ENCODE measurements at places on chromosomes 5 and 9. TPM values are rescaled to one million over a fixed set of nuclear protein-coding genes. Genes with fewer than 3 reads are reported as not detected.

DNA sequence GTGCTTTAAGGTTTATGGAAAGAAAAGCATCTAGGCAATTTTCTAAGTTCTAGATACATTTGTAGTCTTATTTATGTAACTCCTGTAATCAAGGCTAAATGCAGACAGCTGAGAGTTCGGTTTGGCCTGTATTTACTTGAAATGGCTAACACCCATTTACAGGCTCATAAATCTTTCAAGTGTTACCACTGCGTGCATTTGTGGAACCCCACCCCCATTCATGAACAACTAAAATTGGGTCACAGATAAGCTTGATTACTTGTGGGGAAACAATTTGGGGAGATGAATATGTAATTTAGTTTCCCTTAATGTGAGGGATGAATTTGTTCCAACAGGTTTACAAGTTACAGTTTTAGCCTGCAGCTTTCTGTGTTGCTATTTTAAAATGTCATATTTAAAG lies 360.6 kb downstream of the ARRDC3 start:
- no peak for DNase-seq

GRCh38 chr5:138445547-138446271 lies 6.9 kb downstream of the REEP2 start:
- no peak for DNase-seq

DNA sequence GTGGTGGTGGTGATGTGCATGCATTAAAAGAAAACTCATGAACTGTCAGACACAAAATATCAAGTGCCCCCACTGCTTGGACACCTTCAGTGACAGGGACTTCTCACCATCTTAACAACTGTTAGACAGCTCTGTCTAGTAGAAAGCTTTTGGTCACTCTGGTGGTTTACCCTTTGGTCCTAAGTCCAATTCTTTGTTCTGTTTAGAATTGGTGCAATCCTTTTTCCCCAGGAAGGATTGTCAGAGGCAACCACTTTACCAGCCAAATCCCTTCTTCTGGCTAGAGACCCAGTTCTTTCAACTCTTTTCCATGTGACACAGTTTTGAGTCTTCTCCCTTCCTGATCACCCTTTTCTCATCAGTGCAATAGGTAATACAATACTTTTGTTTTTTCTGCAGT lies 140.2 kb downstream of the SEC61B start:
- no peak for DNase-seq

The SLC34A1 gene
- not detected for polyA plus RNA-seq

- no peak for DNase-seq
Observed at GRCh38 chr5:109844148-109844547, 154.4 kb downstream of the MAN2A1 start.

DNA sequence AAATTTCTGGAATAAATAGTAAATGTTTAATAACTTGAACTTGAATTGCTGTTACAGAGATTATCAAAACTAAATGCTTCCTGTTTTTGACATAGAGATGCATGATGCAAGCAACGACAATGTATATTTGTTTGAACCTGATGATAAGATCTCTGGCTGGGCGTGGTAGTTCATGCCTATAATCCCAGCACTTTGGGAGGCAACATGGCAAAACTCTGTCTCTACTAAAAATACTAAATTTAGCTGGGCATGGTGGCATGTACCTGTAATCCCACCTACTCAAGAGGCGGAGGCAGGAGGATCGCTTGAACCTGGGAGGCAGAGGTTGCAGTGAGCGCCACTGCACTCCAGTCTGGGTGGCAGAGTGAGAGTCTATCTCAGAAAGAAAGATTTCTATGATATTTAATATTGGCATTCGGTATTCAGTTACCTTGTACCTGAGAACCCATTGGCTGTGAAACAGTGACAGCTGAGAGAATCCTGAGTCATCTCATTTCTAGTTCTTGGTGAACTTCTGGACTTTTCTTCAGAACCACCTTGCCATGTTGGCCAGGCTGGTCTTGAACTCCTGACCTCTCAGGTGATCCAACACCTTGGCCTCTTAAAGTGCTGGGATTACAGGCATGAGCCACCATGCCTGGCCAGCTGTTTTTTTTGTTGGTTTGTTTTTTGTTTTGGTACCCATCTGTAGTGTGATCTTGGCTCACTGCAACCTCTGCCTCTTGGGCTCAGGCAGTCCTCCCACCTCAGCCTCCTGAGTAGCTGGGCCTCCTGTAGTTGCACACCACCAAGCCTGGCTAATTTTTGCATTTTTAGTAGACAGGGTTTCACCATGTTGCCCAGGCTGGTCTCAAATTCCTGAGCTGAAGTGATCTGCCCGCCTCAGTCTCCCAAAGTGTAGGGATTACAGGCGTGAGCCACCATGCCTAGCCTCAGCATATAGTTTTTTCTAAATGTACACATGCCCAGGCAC lies 10.0 kb upstream of the FGF18 start:
- DNase-seq = no peak

DNA sequence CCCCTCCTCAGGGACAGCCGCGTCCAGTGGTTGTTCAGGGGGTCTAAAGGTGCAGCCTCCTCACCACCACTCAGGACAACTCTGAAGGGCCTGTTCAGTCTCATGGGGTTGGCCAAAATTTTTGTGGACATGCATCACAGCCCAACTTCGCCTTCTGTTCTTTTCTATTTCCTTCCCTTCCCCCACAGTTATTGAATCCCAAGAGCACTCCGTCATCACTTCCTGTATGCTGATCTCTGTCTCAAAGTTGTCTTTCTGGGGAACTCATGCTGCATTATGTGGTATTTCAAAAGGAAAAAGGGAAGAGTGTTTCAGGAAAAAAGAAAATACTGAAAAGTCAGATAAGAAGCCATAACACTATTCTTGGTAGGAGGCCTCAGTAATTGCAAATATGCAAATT lies 355.4 kb downstream of the CAAP1 start:
- no peak for DNase-seq

DNA sequence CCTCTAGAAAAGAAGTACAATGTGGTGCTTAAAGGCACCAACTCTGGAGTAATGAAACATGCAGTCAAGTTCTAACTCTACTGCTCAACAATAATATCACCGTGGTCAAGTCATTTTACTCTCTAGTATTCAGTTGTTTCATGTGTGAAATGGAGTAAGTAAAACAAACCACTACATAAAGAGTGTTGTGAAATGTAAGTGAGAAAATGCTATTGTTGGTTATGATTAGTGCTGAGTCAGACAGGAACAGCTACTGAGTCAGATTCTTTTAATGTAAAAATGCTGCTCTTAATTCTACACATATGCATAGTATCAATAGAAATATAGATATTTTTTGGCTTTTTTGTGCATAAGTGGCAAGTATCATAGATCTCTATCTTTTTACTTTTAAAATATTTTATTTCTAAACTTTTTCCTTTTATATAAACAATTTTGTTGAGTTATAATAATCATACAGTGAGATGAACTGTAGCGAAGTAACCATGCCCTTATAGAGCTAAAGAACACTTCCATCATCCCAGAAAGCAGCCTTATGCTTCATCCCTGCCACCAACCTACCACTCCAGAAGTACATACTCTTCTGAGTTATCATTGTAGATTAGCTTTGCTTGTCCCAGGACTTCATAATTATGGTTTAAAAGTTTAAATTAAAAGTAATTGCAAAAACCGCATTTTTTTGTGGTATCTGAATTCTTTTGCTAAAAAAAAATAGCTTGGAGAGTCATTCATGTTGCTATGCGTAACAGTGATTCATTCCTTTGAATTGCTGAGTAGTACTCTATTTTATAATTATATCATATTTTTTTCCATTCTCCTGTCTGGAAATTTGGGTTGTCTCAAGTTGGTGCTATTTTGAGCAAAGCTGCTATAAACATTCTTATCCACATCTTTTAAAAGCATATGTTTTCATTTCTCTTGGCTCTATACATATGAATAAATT lies 548.2 kb upstream of the CLINT1 start:
- no peak for DNase-seq

The MARVELD2 gene
- 0.13 TPM for polyA plus RNA-seq

- no peak for DNase-seq
Observed at GRCh38 chr5:123090661-123091297, 1.7 kb downstream of the PRDM6 start.

- no peak for DNase-seq
Observed at GRCh38 chr9:99576876-99577275, 244.8 kb upstream of the NR4A3 start.

DNA sequence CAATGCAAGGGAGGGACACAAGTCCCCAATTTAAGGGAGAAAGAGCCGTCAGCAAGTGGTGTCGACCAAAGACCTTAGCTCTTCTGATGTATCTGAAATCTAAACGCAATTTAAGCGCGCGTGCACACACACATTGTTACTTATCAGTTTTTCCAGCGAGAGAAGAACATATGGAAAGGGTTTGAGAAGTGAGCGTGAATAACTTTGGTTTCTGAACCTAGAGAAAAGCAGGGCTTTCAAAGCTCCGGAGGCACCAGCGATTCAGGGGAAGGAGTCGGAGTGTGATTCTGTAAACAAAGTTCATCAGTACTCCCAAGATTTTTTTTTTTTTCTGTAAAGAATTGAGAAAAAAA lies 191.8 kb downstream of the MEF2C start:
- DNase-seq = no peak

DNA sequence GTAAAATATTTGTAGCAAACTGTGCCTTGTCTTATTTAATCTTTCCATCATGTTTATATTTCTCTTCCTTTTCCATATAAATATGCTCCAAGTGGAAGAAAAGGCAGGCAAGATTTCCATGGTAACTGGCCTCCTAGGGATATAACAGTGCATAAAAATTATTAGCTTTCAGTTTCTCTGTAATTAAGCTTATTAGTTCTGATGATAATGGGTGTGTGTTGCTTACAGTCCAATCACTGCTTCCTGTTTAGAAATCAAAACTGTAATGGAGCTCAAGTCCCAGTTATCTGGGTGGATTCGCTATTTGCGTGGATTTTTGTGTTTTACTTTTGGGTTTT lies 213.0 kb downstream of the PJA2 start:
- no peak for DNase-seq

- DNase-seq = no peak
Observed at GRCh38 chr5:131413605-131414559, 150.0 kb downstream of the CDC42SE2 start.

- no peak for DNase-seq
Observed at GRCh38 chr5:57824047-57824446, 341.4 kb upstream of the ACTBL2 start.

GRCh38 chr5:132498686-132499271 lies 8.2 kb upstream of the IRF1 start:
- DNase-seq = no peak

The WNT8A gene
- polyA plus RNA-seq = not detected

DNA sequence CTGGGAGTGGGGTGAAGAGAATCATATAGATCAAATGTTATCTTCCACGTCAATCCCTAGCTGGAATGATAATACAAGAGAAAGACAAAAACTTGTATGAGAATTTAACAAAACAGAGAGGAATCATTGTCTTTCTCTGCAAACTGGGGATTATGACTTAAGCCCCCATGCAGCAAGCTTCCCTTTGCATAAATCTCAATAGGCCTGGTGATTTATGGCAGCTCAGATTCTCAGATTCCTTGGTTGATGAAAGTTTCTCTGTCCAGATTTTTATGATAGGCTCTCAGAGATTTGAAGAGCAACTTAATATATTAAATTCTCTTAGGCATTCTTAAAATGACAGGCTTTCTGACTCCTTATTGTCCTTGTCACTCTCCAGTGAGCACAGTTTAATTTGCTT lies 56.0 kb downstream of the RASGRF2 start:
- no peak for DNase-seq

The PLAC8L1 gene
- polyA plus RNA-seq = 0.52 TPM

- no peak for DNase-seq
Observed at GRCh38 chr5:35478856-35479682, 138.6 kb upstream of the SPEF2 start.

The NTNG2 gene
- 0.03 TPM for polyA plus RNA-seq

- no peak for DNase-seq
Observed at GRCh38 chr5:16869821-16870796, 66.0 kb downstream of the MYO10 start.

The MRPS30 gene
- 56.0 TPM for polyA plus RNA-seq

GRCh38 chr5:165844571-165844970 lies 2339.2 kb downstream of the MAT2B start:
- no peak for DNase-seq

The PCDHGA4 gene
- polyA plus RNA-seq = 0.14 TPM

The PRUNE2 gene
- polyA plus RNA-seq = 1.2 TPM

GRCh38 chr5:147413266-147413665 lies 96.6 kb downstream of the DPYSL3 start:
- no peak for DNase-seq

DNA sequence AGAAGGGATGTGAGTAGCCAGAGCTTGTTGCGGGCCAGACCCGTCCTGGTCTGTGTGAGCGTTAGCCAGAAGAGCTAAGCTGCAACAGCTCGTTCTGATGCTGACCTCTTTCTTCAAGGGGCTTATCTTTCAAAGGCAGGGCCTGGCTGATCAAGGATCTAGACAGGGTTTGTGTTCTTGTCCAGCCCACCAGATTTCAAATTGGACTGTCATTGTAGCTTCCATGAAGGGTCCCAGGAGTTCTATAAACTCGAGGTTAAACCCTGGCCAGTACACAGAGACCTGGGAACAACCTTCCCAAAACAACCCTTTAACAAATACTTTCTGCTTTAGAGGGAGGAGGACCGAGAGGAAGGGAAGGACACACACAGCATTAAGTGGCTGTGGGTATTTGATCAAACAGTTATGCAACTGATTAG lies 153.0 kb upstream of the TUT7 start:
- peak; percentile 57 for DNase-seq

DNA sequence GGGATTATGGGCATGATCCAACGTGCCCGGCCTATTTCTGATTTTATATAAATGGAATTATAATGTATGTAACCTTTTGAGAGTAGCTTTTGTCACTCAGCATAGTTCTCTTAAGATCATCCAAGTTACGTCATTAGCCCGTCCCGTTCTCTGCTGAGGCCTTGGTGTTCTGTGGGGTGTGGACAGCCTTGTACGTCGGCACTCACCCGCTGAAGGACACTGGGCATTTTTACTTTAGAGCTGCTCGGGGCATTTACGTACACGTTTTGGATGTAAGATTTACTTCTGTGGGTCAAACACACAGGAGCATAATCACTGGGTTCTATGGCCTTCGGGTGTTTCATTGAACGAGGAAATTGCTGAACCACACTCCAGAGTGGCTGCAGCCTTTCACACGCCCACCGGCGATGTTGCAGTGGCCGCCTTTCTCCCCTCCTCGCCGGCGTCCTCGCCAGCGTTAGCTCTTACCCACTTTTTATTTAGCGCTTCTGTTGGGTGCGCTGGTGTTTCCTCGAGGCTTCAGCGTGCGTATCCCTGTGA lies 101.8 kb downstream of the EHMT1 start:
- no peak for DNase-seq

DNA sequence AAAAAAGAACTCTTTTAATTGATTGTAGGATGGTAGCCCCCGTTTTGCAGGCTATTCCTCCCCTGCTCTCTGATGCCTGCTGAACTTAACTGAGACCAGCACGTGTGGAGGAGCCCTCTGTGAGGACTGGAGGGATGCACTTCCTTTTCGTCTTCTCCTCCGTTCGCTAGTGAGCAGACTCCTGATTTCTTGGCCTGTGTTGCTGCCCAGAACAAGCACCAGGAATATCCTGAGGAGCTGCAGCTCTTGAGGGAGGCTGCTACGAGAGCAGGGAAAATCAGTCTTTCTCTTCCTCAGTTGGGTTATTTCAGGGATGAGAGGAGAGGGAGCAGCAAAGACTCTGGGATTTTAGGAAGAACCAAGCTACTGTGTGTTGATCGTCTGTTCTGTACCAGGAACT lies 74.7 kb downstream of the ARHGAP26 start:
- DNase-seq = no peak

The FAM153A gene
- polyA plus RNA-seq = 0.04 TPM

- DNase-seq = no peak
Observed at GRCh38 chr5:73135429-73136054, 15.2 kb downstream of the TMEM171 start.

- no peak for DNase-seq
Observed at GRCh38 chr9:91177661-91178280, 183.9 kb downstream of the AUH start.

The KIF4B gene
- not detected for polyA plus RNA-seq

The CXCL14 gene
- 28.3 TPM for polyA plus RNA-seq
